Activated T-helper 1 cell treated with Interleukin-2 at 50 U/mL for 16 hours (primary cell): ENCODE measurements at places on chromosomes 16 and 17.

- no peak for DNase-seq
Measured at GRCh38 chr16:20285993-20286499, 41.3 kb downstream of the GP2 start.

- no peak for DNase-seq
Measured at GRCh38 chr17:19726631-19727376, 10.4 kb upstream of the SLC47A2 start.

DNA sequence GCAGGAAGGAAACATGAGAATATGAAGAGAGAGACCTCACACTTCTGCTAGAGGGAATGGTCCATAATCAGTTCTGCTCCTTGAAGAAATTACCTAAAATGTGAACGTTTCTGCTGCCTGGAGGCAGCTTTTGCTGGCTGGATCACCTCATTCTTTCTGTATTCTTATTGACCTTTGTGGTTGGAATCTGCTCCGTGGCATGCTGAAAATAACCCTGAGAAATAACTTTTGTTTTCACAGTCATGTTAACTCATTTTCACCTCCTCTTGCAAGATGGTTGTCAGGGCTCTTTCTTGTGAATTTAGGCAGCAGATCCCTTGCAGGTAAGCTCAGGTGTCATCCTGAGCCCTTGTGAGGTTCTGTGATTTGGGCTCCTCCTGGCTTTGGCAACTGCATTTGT is 70.2 kb downstream of the IRF8 start:
- no peak for DNase-seq

GRCh38 chr17:69565447-69565846 is 150.9 kb downstream of the MAP2K6 start:
- DNase-seq: no peak

DNA sequence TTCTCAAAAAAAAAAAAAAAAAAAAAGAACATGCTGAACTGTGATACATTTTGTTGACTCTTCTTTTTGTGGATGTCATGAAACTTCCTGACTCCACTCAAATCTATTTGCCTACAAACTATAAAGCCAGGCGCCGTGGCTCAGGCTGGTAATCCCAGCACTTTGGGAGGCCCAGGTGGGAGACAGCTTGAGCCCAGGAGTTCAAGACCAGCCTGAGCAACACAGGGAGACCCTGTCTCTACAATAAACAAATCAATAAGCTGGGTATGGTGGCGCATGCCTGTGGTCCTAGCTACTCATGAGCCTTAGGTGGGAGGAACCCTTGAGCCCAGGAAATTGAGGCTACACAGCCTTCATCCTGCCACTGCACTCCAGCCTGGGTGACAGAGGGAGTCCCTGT is 1.5 kb upstream of the NT5C start:
- DNase-seq: no peak

GRCh38 chr16:8847145-8847544 is 21.7 kb downstream of the CARHSP1 start:
- no peak for DNase-seq

- DNase-seq: no peak
Measured at GRCh38 chr16:70429888-70430666, 8.8 kb downstream of the ST3GAL2 start.

DNA sequence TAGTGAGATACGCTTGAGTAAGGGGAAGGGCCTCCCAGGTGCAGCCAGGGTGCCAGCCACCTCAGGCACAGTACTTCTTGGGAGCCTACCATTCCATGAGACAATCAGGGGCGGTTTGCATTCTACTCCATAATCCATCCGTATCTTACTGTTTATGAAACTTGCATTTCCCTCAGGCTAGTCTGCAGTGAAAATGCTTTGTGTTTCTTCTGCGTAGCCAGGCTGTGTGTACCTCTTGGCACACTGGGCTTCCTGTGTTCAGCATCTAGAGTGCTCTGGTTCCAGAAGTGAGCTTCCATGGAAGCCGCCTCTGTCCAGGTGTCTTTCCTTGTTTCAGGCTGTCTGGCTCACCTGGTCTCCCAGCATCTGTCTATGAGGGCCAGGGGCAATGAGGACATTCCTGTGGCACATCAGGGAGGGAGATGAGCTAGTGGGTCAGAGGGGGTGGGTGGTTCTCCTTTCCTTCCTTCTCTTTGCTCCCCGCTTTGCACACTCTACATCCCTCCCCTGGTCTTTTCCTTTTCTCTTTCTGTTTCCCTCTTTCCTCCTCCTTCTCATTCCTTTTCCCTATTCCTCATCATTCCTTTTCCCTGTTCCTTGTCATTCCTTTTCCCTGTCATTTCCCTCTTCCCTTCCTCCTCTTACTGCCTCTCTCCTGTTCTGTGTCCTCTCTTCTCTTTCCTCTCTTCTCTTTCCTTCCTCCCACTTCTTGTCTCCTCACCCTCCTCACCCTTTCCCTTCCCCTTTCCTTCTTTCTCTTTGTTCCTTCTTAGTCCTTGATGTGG is 386.5 kb downstream of the CPPED1 start:
- DNase-seq: no peak

DNA sequence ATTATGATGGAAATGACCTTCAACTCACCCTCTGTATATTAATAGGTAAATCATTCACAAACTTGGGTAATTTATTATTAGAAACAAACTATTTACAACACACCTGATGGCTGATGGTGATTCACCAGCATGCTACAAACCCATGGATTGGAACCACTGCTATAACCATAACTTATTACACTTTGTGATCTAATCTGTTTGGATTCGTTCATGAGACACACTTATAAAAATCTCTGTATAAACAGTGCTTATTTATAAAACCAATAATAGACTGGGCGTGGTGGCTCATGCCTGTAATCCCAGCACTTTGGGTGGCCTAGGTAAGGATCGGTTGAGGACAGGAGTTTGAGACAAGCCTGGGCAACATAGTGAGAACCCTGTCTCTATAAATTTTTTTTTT is 16.0 kb downstream of the SMIM36 start:
- no peak for DNase-seq

DNA sequence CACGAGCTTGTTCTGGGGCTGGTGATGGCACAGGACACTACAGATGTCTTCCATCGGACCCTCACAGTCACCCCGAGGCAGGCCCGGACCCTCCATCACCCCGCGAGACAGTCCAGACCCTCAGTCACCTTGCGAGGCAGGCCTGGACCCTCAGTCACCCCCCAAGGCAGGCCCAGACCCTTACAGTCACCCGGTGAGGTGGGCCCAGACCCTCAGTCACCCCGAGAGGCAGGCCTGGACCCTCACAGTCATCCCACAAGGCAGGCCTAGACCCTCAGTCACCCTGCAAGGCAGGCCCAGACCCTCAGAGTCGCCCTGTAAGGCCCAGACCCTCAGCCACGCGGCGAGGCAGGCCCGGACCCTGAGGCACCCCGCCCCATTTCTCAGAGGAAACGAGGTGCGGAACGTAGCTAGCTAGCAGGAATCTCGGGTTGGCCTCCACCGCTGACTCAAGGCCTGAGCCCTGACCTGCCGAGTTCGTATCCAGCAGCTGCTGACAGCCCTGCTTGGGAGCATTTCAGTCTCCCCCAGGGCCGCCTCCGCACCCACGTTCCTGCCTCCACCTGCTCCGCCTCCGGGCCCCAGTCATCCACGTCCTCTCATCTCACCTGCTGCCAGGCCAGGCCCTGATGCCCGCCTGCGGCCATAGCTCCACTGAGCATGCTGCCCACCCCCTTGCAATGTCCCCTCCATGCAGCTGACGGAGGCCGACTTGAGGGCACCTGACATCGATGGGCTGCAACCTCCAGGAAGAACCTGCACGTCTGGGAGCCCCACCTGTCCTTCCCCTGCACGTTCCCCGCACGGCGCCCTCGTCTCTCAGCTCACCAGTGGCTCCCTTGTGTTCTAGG is 28.7 kb downstream of the RPH3AL start:
- no peak for DNase-seq

GRCh38 chr17:57705921-57706695 is 39.0 kb downstream of the CCDC182 start:
- DNase-seq: no peak

GRCh38 chr16:75044800-75045361 is 46.1 kb downstream of the ZNRF1 start:
- no peak for DNase-seq
